Activated T-helper 17 cell treated with anti-CD3 and anti-CD28 coated beads, Interleukin-2, amount 50 U/mL, for 72 hours (primary cell): ENCODE measurements at places on chromosomes 1 and 21. TPM values are rescaled to one million over a fixed set of nuclear protein-coding genes. Genes with fewer than 3 reads are reported as not detected.
A peak's percentile ranks its signal among the peaks of the same experiment; 100 is the strongest.

GRCh38 chr1:230377324-230377723, 48.8 kb downstream of the PGBD5 start:
- no peak for ATAC-seq

- ATAC-seq: peak; percentile 57
Measured at GRCh38 chr1:92366040-92366395, 67.2 kb downstream of the RPAP2 start.

DNA sequence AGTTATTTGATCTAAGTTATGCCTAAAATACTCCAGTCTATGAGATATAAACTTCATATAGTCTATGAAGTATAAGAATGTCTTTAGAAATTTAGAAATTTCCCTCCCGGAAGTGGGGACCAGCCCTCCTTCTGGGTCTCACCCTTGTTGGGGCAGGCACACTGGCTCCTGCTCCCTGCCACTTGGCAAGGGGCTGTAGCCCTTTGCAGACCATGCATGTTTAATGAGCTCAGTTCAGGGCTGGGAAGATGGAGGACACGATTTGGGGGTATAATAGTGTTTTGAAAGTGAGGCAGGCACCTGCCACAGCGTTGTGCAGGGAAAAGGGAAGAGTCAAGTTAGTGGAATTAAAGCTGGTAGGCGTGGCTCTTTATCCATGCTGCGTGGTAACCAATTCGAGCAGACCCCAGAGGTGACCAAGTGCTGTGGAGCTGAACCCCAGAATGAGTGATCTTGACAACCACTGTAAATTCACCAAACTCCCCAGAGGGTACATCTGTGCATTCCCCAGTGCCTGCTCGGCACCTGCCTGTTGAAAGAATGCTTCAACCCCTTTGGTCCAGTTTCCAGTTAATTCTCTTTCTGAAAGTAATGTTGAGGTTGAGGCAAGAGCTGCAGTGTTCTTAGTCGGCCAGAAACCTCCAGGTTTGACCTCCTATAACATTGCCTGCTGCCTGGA, 79.6 kb downstream of the DOP1B start:
- ATAC-seq: no peak

GRCh38 chr1:114676115-114676514, 6.3 kb upstream of the DENND2C start:
- ATAC-seq: no peak

FMO4 gene
- total RNA-seq: 2.0 TPM

GRCh38 chr1:41844255-41844654, 74.5 kb downstream of the HIVEP3 start:
- no peak for ATAC-seq

HSPA6 gene
- total RNA-seq: 0.41 TPM
